ENCODE measurements at places on chromosomes 6 and 20.
A peak's percentile ranks its signal among the peaks of the same experiment; 100 is the strongest.

DNA sequence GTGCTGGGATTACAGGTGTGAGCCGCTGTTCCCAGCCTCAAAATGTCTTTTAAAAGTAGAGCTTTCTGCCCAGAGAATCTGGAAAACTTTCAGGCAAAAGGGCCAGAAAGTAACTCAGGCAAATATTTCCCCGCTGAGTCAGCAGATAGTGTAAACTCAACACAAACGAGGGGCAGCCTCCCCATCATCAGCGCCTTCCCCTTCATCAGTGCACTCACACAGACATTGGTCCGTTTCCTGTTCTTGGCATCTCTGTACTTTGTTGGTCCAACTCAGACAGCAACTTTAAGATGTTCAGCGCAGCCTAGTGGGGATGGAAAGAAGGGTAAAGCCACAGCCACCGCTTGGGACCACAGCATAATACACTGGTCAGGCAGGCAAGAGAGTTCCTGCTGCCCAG lies 69.5 kb downstream of the CSE1L start:
- DNase-seq: no peak

DNA sequence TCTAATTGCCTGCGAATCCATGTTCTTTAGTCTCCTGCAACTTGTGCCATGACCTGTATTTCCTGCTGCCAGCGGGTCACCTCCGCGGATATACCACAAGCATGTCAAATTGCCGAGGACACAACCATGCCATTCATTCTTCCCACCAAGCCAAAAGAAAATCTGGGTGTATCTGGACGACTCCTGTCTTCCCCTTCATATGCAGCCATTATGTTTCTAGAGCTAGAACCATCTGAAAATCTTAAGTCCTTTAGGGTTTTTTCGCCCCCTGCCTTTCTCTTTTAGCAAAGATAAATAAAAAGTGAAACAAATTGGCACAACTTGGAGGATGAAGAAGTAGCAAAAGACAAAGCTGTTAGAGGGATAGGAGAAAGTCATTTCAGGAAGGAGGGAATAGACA lies 242.6 kb downstream of the ARID1B start:
- no peak for DNase-seq

DNA sequence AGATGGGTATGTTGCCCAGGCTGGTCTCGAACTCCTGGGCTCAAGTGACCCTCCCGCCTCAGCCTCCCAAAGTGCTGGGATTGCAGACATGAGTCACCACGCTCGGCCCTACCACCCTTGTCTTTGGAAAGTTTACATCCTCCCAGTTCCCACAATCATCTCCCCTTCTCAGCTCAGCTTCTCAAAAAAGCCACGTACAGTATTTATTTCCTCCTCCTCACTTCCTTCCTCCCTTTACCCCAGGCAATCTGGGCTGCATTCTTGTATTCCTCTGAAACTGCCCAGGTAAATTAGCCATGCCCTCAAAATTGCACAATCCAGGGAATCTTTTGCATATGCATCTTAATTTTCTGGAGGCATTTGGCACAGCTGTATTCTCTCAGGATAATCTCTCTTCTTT lies 7.4 kb upstream of the SLC23A2 start:
- no peak for DNase-seq

DNA sequence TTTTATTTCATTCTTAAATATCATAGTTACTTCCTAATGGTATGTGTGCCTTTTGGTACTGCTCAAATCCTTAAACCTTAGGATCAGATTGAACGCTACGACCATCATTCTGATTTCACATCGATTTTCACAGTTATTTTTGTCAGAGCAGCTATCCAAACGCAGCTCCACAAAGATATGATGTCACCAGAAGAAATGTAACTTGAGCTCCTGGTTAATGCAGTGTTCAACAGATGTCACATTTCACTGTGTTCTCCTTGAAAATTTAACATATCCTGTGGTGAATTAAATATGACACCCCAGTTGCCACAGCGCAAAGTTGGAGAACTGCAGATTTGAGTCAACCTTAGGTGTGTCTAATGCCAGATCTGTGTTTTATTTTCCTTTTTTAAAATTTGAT lies 81.4 kb downstream of the CTNNBL1 start:
- DNase-seq: no peak

DNA sequence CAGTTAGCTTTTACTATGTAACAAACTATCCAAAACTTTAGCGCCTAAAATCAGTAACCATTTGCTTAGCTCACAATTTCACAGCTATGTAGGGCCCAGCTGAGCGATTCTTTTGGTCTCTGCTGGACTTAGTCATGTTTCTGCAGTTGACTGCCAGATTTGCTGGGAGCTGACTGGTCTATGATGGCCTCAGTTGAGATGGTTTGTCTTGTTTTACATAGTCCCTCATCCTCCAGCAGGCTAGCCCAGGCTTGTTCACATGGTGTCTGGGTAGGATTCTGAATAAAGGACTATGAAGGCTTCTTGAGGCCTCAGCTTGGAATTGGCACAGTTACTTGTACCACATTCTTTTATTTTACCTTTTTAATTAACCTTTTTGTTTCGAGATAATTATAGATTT lies 247.8 kb upstream of the CHD6 start:
- DNase-seq: no peak

DNA sequence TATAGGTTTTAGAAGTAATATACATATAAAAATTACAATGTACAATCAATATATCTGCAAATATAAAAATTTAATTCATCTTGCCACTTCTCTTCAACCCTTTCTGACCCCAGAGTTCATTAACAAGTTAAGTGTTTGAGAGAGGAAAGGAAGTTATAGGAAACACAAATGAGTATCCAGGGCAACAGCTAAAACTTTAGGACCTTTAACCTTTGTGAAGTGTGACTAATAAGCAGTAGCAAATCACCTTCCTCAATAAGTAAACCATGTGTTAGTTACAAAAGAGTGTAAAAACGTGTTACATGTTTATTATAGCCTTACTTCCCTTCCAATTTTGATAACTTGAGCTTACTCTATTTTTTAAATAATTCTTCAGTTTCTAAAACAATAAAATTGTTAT lies 73.4 kb upstream of the SIM1 start:
- no peak for DNase-seq

DNA sequence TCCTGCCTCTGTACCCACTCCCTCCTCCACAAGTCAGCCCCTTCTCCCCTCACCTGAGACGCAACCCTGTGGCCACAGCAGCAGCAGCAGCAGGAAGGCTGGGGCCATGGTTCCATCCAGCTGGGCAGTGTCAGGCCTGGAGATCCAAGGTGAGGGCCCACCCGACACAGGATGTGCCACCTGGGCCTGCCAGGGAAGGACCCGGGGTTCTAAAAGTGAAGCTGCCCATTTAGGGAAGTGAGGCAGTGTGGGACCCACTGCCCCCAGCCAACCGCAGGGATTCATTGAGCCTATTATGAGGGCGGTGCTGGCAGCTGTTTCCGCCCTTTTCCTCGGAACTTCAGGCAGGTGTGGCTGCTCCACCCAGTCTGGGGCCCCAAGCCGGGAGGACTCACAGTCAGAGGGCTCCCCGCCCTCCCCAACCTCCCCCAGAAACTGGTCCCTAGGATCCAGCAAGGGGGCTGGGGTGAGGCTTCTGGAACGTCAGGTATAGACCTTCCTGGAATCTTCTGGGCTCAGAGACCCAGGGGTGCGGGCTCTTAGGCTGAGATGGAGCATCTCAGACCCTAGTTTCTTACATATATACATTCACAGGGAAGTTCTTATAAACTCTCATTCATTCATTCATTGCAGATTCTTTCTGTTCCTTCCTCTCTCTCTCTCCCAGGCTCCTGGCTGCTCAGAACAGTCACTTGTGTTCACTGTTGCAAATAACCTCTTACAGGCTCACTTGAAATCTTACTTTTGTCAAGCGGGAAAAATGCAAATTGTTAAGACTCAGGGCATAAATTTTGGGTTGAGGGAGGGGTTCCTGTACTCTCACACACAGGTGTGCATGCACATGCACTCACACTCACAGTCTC lies at the start of gene TREML2:
Gene TREML2 (minus strand): TSS at position 249 of the 863 bp plus-strand sequence. CDS start 141 bp downstream, at position 108.
- DNase-seq: no peak

DNA sequence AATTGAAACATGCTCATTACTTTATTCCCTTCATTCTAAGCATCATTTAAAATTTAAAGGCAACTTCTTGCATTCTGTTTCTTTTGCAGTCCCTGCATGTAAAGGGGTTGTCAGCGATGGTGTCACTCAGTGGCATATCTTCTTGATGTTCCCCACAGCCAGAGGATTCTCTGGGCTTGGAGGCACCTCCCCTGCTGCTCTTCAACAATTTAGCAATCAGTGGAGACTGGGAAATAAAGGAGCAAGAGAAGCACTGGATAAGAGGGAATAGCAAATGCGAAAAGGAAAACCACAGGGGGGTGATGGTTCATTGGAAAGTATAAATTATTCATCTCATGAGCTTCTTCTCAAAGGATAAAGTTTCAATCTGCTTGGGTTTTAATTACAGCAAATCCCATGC lies 30.7 kb upstream of the MC3R start:
- DNase-seq: no peak

- DNase-seq: no peak
Observed at GRCh38 chr20:34595377-34596184, 37.1 kb downstream of the MAP1LC3A start.

- no peak for DNase-seq
Observed at GRCh38 chr6:3615391-3616380, 135.8 kb downstream of the PXDC1 start.

GRCh38 chr6:29216528-29216927 lies 45.8 kb downstream of the OR2J2 start:
- DNase-seq: no peak

GRCh38 chr6:134481966-134482365 lies 164.1 kb upstream of the SGK1 start:
- DNase-seq: no peak

GRCh38 chr6:20313051-20313450 lies 88.6 kb upstream of the E2F3 start:
- DNase-seq: no peak

- no peak for DNase-seq
Observed at GRCh38 chr20:47733892-47734291, 51.4 kb downstream of the SULF2 start.

- DNase-seq: no peak
Observed at GRCh38 chr6:168126566-168127383, 47.8 kb upstream of the FRMD1 start.

GRCh38 chr6:29705389-29706231 lies 17.6 kb upstream of the HLA-F start:
- no peak for DNase-seq

- DNase-seq: peak; percentile 38
Observed at GRCh38 chr6:17705428-17705777, 1.3 kb downstream of the NUP153 start.

DNA sequence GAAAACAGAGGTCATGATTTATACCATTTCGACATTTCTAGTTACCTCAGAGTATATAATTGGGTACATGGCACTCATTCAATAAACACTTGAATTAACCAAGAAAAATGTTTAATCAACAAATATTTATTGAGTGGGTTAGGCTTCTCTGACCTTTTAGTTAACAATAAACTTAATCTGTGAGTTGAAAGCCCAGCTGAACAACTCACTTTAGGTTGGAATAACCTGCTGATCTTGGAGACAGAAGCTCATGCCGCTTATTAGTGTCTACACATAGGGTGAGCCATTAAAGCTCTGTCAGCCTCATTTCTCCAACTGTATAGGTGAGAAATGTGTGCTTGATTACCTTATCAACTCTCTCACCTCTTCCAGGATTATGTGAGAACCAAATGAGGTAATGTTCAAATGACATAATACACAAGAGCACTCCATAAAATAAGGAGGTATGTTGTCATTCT lies 98.2 kb upstream of the DTNBP1 start:
- DNase-seq: no peak

DNA sequence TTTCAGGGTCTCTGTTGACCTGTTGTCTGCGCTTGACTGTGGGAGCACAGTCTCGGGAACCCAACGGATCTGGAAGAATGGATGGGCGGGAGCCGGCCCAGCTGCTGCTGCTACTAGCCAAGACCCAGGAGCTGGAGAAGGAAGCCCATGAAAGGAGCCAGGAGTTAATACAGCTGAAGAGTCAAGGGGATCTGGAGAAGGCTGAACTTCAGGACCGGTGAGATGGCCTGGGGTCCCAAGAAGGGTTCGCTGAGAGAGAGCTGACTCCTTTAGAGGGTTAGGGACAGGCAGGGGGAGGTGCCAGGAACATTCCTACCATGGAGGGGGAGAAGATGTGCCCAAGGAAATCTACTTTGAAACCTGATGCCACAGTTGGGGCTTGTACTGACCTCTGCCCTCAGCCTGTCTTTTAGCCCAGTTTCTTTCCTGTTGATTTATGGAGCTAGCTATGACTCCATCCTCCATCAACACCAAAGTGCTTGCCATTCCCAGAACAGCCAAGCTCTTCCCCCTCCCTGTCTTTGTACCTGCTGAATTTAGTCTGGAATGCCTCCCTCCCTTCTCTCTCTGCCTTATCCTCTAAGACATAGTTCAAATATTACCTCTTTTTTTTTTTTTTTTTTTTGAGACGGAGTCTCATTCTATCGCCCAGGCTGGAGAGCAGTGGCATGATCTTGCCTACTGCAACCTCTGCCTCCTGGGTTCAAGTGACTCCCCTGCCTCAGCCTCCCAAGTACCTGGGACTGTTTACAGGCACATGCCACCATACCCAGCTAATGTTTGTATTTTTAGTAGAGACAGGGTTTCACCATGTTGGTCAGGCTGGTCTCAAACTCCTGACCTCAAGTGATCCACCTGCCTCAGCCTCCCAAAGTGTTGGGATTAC lies 12.2 kb downstream of the CEP250 start:
- DNase-seq: no peak

DNA sequence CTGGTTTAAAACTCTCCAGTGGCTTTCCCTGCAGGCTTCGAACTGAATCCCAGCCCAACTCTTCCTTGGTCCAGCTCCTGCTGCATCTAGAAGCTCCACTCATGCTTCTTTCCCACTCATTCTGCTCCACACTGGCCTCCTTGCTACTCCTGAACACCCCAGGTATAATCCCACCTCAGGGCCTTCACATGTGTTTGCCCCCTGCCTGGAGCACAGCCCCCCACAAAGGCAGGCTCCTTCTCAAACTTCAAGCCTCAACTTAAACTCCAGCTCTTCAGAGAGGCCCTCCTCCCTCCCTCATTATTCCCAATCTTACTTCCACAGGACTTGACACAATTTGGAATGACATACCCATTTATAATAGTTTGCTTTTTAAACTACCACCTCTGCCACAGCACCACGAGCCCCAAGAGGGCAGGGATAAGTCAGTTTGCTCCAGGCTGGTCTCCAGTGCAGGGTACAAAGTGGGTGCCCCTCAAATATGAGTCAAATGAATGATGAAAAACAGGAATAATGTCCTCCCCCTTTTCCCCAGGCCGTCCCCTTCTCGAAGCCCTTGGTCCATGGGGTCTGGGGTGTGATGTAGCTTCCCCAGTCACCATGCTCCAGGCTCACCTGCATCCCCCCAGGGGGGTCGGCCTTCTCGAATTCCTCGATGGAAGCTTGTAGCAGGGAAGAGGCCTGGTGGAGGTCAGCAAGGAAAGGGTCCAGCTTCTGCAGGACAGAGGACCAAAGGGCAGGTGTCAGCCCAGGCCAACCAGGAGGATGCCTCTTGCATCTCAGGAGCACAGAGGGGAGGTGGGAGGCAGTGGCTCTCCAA lies 37.4 kb downstream of the KIAA1755 start:
- no peak for DNase-seq

DNA sequence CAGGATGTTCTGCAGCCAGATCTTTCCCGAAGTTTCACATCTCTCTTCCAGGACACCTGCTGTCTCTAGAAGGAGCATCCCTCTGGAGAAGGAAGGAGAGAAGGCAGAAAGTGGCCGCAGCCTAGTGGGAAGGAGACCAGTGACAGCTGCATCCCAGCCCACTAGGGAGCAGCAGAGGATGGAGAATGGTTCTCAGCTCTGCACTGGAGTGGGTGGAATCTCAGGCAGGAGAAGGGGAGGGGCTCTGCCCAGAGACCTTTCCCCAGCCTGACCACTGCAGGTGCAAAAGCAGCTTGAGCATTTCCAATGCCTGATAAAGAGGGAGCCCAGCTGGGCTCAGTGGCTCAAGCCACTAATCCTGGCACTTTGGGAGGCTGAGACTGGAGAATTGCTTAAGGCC lies 32.3 kb downstream of the NCR2 start:
- DNase-seq: no peak

Measured in activated naive CD4-positive, alpha-beta T cell (primary cell).